Thoracic aorta (tissue), 2 donors: ENCODE measurements at places on chromosomes 5 and 9. TPM values are rescaled to one million over a fixed set of nuclear protein-coding genes. Genes with fewer than 3 reads are reported as not detected.
A peak's percentile ranks its signal among the peaks of the same experiment; 100 is the strongest.

DNA sequence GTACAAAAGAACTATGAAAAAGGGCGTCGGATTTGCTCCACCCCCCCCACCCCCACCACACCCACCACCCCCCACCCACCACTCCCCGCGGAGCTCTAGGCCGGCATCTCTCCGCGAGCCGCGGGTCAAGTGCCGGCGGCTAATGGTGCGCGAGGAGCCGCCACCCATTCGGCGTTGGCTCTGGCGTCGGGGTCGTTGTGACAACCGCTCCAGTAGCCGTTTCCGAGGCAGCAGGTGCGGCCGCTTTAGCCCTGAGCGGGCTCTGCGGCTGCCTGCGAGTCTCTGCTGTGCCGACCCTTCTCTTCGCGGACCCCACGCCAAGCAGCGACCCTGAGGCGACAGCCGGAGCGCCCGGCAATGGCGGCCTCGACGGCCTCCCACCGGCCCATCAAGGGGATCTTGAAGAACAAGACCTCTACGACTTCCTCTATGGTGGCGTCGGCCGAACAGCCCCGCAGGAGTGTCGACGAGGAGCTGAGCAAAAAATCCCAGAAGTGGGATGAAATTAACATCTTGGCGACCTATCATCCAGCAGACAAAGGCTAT is at the start of gene PPP1R2B:
TSS of gene PPP1R2B (plus strand) at position 90 of the 546 bp plus-strand sequence. CDS start at position 358, 268 bp downstream.
- no peaks in the 10 kb centered on the region for H3K27me3 ChIP-seq
- H3K36me3 ChIP-seq: no peaks in the 10 kb centered on the region
- no peak for DNase-seq
- no peak within 1 kb of the TSS for H3K4me3 ChIP-seq
- H3K27ac ChIP-seq: no peak within 1 kb of the TSS
- no peaks in the 10 kb centered on the region for H3K4me1 ChIP-seq

GRCh38 chr9:87451149-87451548 is 46.5 kb upstream of the DAPK1 start:
- no peaks in the 10 kb centered on the region for H3K27me3 ChIP-seq
- no peak overlapping the region for H3K27ac ChIP-seq
- no peaks in the 10 kb centered on the region for H3K36me3 ChIP-seq
- DNase-seq: no peak
- no peaks in the 10 kb centered on the region for H3K4me1 ChIP-seq
- no peak overlapping the region for H3K4me3 ChIP-seq

DNA sequence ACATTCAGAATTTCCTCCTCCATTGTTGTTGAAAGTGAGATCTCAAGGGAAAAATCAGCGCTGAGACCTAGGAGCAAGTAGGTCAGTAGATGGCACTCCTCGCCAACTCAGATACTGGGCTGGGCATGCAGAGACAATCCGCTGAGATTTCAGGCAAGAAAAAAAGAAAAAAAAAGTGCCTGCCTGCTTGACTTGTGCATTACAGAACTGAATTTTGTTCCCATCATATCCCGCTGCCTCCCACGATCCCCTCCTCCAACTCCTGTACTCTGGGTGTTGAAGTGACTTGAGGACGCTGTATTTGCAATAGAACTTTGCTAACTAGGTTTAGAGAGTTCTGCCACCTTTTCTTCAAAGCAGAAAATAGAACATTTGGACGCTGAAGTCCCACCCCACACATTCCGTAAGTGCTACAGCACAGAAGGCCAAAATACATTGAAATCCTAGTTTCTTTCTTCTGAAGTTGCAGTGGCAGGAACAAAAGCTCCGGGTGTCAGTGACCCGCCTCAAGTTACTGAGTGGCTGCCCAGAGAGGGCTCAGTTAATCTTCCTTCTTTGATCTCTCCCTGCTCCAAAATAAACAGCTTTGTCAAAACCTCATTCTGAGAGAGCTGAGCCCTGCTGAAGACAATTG is 265.8 kb downstream of the MLLT3 start:
- H3K36me3 ChIP-seq: no peaks in the 10 kb centered on the region
- H3K27me3 ChIP-seq: no peaks in the 10 kb centered on the region
- H3K27ac ChIP-seq: peak overlapping the region; percentile 26
- DNase-seq: peak; percentile 7
- peaks cover 18% of the 10 kb centered on the region for H3K4me1 ChIP-seq
- peak overlapping the region; percentile 50 for H3K4me3 ChIP-seq

GRCh38 chr5:39117401-39117800 is 43.2 kb upstream of the RICTOR start:
- H3K4me1 ChIP-seq: peaks cover 6% of the 10 kb centered on the region
- H3K4me3 ChIP-seq: no peak overlapping the region
- no peaks in the 10 kb centered on the region for H3K36me3 ChIP-seq
- no peak for DNase-seq
- no peak overlapping the region for H3K27ac ChIP-seq

- no peaks in the 10 kb centered on the region for H3K4me1 ChIP-seq
- H3K36me3 ChIP-seq: no peaks in the 10 kb centered on the region
- no peaks in the 10 kb centered on the region for H3K27me3 ChIP-seq
- H3K27ac ChIP-seq: no peak overlapping the region
- H3K4me3 ChIP-seq: no peak overlapping the region
Measured at GRCh38 chr9:14783358-14783757, 60.8 kb upstream of the CER1 start.

- H3K4me3 ChIP-seq: no peak overlapping the region
- H3K27me3 ChIP-seq: no peaks in the 10 kb centered on the region
- DNase-seq: no peak
- no peaks in the 10 kb centered on the region for H3K36me3 ChIP-seq
- no peak overlapping the region for H3K27ac ChIP-seq
- peaks cover 14% of the 10 kb centered on the region for H3K4me1 ChIP-seq
Measured at GRCh38 chr9:82593501-82593900, 469.4 kb downstream of the RASEF start.

Gene ACER2
- 6.8 TPM for total RNA-seq

Gene ARID3C
- not detected for total RNA-seq

Gene ARSB
- 36.0 TPM for total RNA-seq

Gene AGXT2
- not detected for total RNA-seq
